ENCODE measurements at places on chromosomes 12 and 14. TPM values are rescaled to one million over a fixed set of nuclear protein-coding genes. Genes with fewer than 3 reads are reported as not detected.
A peak's percentile ranks its signal among the peaks of the same experiment; 100 is the strongest.

GRCh38 chr12:110343736-110344555 lies 59.6 kb downstream of the ANAPC7 start:
- H3K4me1 ChIP-seq = peaks cover 5% of the 10 kb centered on the region
- H3K4me3 ChIP-seq = no peak overlapping the region
- H3K27me3 ChIP-seq = no peaks in the 10 kb centered on the region
- no peak for DNase-seq
- peaks cover 100% of the 10 kb centered on the region for H3K36me3 ChIP-seq

GRCh38 chr14:101103321-101103901 lies 199.9 kb upstream of the RTL1 start:
- H3K27ac ChIP-seq = no peak overlapping the region
- no peaks in the 10 kb centered on the region for H3K4me1 ChIP-seq
- no peaks in the 10 kb centered on the region for H3K36me3 ChIP-seq
- no peak for DNase-seq

GRCh38 chr14:76348898-76349297 lies 27.0 kb upstream of the ESRRB start:
- peaks cover 7% of the 10 kb centered on the region for H3K4me1 ChIP-seq
- no peak overlapping the region for H3K27ac ChIP-seq
- H3K27me3 ChIP-seq = peaks cover 14% of the 10 kb centered on the region
- H3K36me3 ChIP-seq = no peaks in the 10 kb centered on the region

GRCh38 chr14:103408491-103409155 lies 23.4 kb downstream of the MARK3 start:
- H3K27me3 ChIP-seq = no peaks in the 10 kb centered on the region
- peaks cover 54% of the 10 kb centered on the region for H3K36me3 ChIP-seq
- peak overlapping the region; percentile 19 for H3K27ac ChIP-seq
- peak overlapping the region; percentile 0 for H3K4me3 ChIP-seq
- no peak for DNase-seq

GRCh38 chr12:100755186-100755585 lies 39.4 kb upstream of the ANO4 start:
- no peak overlapping the region for H3K4me3 ChIP-seq
- DNase-seq = no peak
- H3K27ac ChIP-seq = no peak overlapping the region
- H3K4me1 ChIP-seq = no peaks in the 10 kb centered on the region
- no peaks in the 10 kb centered on the region for H3K36me3 ChIP-seq
- no peaks in the 10 kb centered on the region for H3K27me3 ChIP-seq

GRCh38 chr12:48716168-48716492 lies 377 bp downstream of the CCNT1 start:
- peak overlapping the region; percentile 95 for H3K27ac ChIP-seq
- H3K4me3 ChIP-seq = peak overlapping the region; percentile 75
- DNase-seq = no peak
- H3K36me3 ChIP-seq = peaks cover 36% of the 10 kb centered on the region
- H3K4me1 ChIP-seq = peaks cover 40% of the 10 kb centered on the region
- no peaks in the 10 kb centered on the region for H3K27me3 ChIP-seq

GRCh38 chr12:41537522-41537921 lies 349.4 kb downstream of the PDZRN4 start:
- no peak overlapping the region for H3K4me3 ChIP-seq
- no peaks in the 10 kb centered on the region for H3K36me3 ChIP-seq
- no peak overlapping the region for H3K27ac ChIP-seq
- H3K4me1 ChIP-seq = no peaks in the 10 kb centered on the region
- H3K27me3 ChIP-seq = no peaks in the 10 kb centered on the region

DNA sequence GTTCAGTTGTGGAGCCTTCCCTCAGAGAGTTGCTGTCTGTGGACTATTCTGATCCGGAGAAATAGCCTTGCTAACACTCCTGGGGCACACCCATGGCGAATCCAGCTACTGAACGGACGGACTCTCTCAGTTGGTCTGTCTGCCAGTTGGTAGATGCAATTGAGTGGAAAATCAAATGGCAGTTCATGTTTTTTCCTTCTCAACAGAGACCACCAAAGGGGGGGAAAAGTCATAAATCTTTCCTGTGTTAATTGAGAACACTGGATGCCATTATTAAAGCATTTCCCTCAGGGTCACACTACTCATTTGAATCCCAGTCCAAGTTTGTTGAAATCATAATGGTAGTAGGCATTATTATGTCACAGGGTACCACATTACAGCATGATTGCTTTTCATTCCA lies 354.3 kb upstream of the FAR2 start:
- no peaks in the 10 kb centered on the region for H3K27me3 ChIP-seq
- no peaks in the 10 kb centered on the region for H3K36me3 ChIP-seq
- no peak for DNase-seq
- H3K27ac ChIP-seq = no peak overlapping the region
- no peaks in the 10 kb centered on the region for H3K4me1 ChIP-seq
- no peak overlapping the region for H3K4me3 ChIP-seq

DNA sequence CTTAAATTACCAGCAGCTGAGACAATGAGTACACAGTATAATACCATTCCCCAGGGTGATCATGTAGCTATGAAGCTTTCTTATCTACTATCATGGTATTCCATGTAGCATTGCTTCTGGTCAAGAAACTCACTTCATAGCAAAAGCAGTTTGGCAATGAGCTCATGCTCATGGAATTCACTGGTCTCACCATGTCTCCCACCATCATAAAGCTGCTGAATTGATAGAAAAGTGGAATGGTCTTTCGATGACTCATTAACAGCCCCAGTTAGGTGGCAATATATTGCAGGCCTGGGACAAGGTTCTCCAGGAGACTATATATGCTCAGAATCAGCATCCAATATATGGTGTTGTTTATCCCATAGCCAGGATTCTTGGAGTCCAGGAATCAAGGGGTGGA lies 553.7 kb downstream of the FOXG1 start:
- H3K27me3 ChIP-seq = no peaks in the 10 kb centered on the region
- no peak overlapping the region for H3K4me3 ChIP-seq
- H3K4me1 ChIP-seq = no peaks in the 10 kb centered on the region
- no peak for DNase-seq

The OAS2 gene
- 96.4 TPM for total RNA-seq

The TTC9 gene
- total RNA-seq = 5.5 TPM

The RNASE7 gene
- not detected for total RNA-seq

The SLC4A8 gene
- total RNA-seq = 8.3 TPM
